T-helper 9 cell (primary cell): ENCODE measurements at places on chromosomes 6 and 20.

- no peak for DNase-seq
These were observed 320.6 kb downstream of the QKI start for GRCh38 chr6:163735076-163735475.

DNA sequence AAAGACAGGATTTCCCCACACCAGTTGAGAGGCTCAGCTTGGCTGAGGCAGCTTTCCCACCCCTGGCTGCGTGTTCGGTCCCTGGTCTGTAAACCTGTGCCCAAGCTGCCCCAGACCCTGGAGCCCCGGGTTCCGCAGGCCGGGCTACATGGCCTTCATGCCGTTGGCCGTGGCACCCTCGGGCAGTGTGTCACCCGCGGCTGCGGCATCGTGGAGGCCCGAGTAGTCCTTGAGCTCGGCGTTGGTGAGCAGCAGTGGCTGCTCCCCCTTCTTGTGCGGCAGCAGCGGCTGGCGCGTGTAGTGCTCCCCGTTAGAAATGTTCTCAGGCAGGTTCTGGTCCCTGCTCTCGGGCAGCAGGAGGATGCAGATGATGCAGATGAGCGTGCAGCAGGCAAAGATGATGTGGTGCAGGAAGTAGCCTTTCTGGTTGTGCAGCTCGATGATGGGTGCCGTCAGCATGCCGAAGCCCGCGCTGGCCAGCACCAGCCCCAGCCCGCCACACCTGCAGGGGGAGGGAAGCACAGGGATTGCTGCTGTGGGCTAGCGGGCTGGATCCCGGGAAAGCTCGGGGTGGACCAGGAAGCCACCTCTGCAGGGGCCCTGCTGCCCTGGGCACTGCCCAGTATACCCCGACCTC is 14.3 kb downstream of the PSMG4 start:
- DNase-seq = no peak

GRCh38 chr20:38217791-38218565 is 42.6 kb downstream of the KIAA1755 start:
- no peak for DNase-seq

DNA sequence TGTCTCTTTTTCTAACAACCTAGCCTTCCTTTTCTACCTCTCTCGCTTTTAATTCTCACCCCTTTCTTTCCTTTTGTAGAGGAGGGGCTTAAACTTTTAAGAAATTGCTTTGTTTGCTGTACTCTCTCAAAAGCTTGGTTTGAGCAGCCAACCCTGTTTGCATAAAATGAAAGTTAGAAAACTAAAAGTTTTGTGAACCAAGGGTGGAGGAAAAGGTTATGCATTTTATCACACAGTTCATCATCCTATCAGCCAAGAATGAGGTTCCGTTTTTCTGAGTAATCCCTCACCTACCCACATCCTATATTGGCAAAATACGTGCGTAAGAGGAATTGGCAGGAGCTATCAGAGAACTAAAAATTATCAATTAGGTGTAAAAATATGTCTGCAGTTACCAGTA is 42.8 kb upstream of the LOC128125822 start:
- no peak for DNase-seq

DNA sequence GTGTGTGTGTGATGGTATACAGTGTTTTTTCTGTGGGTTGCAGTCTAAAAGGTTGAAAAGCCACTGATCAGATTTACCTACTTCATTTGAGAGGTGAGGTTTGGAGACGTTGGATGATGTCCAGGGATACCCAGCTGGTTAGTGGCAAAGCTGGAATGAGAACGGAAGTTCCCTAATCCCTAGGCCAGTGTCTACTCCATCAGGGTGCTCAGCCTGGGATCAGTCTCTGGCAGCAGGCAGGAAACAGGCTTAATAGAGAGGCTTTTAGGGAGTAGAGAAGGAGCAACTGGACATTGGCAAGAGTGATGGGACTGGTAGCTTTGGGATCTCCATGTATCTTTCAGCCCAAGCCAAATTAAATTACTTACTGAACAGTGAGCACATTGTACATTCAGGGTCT is 80.7 kb downstream of the C6orf52 start:
- no peak for DNase-seq

DNA sequence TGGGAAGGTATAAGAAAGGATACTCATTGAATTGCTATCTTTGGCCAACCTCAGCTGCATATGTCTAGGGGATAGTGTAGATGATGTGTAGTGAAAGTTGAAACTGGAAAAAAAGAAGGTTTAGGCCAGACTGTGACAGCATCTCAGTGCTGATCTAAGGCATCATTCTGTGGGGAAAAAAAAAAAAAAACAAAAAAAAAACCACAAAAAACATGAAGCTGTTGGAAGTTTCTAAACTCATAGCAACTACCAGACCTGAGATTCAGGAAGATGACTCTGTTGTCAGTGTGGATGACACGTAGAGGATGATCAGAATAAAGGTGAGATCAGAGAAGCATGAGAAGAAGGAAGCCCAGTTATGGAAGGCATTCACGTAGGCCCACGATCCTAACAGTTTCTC is 100.8 kb upstream of the CNKSR3 start:
- DNase-seq = no peak
